Upper lobe of right lung (tissue), 1 donor: ENCODE measurements at places on chromosomes 2 and 18.

- DNase-seq = no peak
Observed at GRCh38 chr2:240898731-240899467, 2.9 kb upstream of the MAB21L4 start.

GRCh38 chr2:3743951-3744555, 40.7 kb downstream of the DCDC2C start:
- DNase-seq = no peak

- peak; percentile 55 for DNase-seq
Observed at GRCh38 chr18:79567481-79568147, 112.0 kb upstream of the CTDP1 start.

DNA sequence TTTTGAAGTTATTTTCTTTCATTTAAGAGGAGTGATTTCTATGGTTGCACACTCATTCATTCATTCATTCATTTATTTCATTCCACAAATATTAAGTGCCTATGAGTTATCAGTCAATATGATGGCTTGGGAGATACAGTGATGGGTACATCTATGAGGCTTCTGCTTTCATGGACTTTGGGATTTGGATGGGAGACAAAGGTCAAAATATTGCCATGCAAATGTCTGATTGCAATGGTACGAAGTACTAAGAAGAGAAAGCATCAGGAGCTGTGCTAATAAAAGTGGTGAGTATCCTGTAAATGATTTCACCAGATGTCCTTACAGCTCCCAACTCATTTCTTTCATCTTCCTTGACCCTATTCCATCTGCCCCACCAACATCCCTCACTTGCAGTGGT, 174.4 kb upstream of the MEX3C start:
- no peak for DNase-seq

GRCh38 chr2:12948231-12948960, 231.7 kb downstream of the TRIB2 start:
- DNase-seq = no peak

- no peak for DNase-seq
Observed at GRCh38 chr2:207394203-207394781, 135.5 kb upstream of the CREB1 start.

DNA sequence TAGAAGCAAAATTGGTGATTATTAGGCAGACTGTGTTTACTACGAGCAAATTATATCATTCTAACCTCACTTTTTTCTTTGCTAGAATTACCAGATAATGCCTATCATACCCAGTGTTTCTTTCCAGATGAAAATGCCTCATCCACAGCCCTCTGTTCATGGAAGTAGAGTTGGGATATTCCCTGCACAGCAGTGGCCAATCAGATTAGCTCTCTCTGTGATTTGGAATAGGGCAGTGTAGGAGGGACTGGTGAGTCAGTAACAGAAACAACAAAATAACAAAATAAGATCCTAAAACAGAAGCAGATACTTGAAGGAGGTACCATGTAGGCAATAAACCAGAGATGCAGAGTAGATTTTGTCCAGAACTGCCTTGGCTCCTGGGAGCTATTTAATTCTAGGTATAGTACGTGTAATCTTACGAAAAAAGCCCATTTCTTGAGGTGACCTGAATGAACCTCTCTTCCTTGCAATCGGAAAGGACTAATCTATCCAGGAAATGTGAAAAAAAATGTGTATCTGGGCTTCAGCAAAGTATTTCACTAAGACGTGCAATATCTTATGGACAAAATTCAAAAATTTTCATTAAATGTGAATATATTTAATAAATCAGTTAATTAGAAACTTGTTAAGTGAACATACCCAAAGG, 18.4 kb upstream of the TMEM17 start:
- no peak for DNase-seq
